ENCODE measurements at places on chromosomes 7 and 10.

GRCh38 chr10:19638182-19638895 is 177.9 kb upstream of the PLXDC2 start:
- DNase-seq: no peak

DNA sequence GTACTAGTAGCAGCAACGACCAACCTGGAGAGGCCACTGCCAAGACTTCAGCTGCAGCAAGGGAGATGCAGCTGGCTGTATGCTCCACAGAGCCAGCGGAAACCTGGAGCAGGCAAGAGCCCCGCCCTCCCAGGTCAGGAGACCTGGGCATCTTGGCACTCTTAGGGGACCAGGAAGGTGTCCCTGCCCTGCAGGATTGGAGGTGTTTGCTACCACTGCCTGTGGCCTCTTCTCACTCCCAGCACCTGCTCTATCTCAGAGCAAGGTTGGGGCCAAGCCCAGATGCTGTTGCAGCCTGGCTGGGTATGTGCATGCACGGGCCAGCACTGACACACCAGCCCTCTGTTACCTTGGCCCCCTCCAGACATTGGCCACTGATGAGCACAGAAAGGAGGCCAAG is 1512.8 kb downstream of the REEP3 start:
- no peak for DNase-seq

DNA sequence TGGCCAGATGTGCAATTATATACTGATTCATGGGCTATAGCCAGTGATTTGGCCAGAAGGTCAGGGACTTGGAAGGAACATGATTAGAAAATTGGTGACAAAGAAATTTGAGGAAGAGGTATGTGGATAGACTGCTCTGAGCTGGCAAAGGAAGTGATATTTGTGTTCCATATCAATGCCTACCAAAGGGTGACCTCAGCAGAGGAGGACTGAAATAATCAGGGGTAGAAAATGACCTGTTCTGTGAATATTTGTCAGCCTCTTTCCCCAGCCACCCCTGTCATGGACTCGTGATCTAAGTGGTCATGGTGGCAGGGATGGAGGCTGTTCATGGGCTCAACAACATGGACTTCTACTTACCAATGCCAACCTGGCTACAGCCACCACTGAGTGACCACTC is 47.0 kb downstream of the PTPRE start:
- no peak for DNase-seq

DNA sequence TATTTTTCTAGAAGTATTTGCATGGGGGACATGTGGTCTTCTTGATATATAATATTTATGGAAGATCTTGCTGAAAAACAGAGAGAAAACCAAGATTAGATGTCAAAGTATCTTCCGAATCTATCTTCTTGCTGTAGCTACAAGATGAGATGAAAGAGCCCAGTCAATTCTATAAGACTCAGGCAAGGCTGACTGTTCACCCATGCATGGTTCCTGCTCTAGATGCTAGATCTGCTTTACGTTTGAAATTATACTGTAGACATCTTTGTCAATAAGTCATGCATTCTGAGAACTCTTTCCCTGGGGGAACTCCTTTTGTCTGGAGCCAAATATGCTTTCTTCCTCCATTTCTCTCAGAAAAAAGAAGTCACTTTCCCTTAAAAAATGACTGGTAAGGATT is 1292.0 kb downstream of the XPNPEP1 start:
- no peak for DNase-seq

GRCh38 chr7:8908889-8909288 is 475.5 kb downstream of the NXPH1 start:
- no peak for DNase-seq

DNA sequence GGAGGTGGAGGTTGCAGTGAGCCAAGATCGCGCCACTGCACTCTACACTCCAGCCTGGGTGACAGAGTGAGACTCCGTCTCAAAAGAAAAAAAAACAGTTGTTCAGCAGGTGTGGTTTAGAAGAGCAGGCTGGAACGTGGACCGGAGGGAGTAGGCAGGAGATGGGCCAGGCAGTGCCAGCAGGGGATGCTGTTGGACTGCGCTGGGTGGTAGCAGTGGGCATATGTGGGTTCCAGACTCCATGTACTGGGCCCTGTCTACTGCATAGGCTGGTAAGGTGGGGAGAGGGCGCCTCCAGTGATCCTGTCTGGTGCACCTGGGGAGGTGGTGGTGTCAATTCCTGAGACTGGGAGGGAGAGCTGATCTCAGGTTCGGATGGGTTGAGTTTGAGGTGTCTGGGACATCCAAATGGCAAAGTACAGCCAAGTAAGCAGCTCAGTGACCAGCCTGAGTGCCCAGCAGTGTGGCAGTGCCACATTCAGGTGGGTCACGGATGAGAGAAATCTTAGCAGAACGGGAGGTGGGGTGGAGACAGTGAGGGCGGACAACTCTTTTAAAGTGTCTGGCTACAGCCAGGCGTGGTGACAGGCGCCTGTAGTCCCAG is 25.9 kb downstream of the SFXN4 start:
- DNase-seq: peak; percentile 70

GRCh38 chr7:105652359-105652993 is 71.2 kb upstream of the EFCAB10 start:
- peak; percentile 81 for DNase-seq

Data from stimulated activated CD8-positive, alpha-beta memory T cell treated with anti-CD3 and anti-CD28 coated beads, Interleukin-4, amount 100 ng/mL, for 48 hours (primary cell).